ENCODE measurements at places on chromosomes 6 and 20.

- DNase-seq: no peak
These were observed 31.6 kb downstream of the OSBPL2 start for GRCh38 chr20:62269871-62270270.

DNA sequence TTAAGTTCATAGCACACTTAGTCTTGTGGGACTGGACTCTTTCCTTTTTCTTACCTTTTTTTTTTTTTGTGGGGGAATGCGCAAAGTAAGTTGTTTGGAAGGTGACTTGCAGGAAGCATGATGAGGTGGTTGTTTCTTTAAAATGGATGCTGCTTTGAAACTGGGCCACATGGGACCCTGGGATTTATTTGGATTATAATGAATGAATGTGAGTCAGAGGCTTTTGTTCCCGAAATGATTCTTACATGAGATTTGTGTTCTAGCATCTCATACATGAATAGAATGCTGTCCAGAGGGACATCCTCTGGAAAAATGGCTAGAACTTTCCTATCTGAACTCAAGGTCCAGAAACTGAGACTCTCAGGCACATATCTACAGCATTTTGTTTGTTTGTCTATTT lies 236.6 kb upstream of the RNF24 start:
- no peak for DNase-seq

GRCh38 chr20:34215711-34216381 lies 25.4 kb upstream of the ASIP start:
- peak; percentile 25 for DNase-seq

DNA sequence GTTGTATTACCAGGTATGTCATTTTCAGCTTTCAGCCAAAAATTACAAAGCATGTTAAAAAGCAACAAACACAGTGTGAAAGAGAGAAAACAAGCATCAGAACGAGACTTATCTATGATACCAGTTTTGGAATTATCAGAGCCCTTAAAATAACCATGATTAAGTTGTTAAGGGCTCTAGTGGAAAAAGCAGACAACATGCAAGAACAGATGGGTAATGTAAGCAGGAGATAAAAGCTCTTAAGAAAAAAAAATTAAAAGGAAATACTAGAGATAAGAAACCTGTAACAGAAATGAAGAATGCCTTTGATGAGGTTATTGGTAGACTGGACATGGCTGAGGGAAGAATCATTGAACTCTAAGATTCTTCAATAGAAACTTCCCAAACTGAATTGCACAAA lies 127.5 kb upstream of the SCGN start:
- DNase-seq: no peak

DNA sequence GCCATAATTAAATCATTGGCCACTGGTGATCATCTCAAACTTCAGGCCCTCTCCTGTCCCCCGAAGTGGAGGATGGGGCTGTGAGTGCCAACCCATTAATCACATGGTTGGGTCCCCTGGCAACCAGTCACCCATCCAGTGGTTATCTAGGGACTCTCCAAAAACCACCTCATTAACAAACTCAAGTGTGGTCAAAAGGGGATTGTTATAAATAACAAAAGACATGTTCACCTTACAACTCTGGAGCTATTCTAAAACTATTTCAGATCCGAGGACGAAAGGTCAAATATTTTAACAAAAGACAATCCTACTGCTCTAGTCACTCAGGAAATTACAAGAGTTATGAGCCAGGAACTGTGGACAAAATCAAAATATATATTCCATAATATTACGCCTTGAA lies 95.5 kb upstream of the PRND start:
- no peak for DNase-seq

DNA sequence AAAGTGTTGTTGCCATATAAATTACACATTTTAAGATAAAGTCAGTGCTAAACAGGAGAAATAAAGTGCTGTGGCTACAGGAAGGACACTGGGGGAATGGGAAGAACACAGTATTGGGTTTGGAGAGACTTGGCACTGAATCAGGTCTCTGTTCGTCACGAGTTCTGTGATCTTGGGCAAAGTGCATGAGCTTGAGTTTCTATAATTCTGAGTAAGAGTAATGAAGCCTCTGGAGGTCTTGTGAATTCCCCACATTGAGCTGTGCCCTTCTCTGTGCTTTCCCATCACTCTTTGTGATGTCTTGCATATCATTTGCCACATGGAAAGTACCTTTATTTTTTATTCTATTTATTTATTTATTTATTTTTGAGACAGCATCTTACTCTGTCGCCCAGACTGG lies 16.8 kb upstream of the EEF1A1 start:
- DNase-seq: no peak

DNA sequence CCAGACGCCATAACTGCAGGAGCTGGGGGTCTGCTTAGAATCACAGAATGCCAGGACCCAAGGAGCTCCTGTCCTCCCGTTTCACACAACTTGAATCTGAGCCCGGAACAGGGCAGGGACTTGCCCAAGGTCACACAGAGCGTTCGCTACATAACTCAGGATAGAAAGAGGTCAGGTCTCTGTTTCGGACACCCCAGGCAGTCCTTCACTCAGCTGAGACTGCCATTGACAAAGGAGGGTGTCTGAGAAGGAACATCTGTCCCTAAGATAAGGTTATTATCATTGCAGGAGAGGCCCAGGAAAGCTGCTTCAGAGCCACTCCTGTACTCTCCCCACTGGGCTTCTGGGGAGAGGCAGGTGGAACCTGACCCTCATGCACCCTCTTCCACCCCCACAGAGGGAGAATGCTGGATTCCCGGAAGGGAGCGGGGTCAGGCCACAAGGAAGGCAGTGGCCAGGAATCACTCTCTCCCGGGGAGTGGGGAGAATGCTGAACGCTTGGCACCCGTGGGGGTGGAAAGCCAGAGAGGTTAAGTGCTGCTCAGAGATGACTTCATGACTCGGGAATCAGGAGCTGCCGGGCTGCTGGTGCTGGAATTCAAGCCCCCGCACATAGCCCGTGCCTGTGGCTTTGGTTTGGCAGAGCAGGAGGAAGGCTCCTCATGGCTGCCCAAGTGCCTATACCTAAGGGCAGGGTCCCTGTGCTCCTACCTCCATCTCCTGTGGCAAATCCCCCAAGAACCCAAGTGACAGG lies 10.7 kb downstream of the SDC4 start:
- no peak for DNase-seq

DNA sequence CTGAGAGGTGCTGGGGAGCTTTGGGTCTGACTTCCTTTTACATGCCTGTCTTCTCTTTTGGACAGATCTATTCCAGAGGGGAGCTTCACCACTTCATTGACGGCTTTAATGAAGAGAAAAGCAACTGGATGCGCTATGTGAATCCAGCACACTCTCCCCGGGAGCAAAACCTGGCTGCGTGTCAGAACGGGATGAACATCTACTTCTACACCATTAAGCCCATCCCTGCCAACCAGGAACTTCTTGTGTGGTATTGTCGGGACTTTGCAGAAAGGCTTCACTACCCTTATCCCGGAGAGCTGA lies 13.1 kb downstream of the PRDM1 start:
- no peak for DNase-seq

- no peak for DNase-seq
These were observed 144.6 kb upstream of the RNF24 start for GRCh38 chr20:4159765-4160490.

DNA sequence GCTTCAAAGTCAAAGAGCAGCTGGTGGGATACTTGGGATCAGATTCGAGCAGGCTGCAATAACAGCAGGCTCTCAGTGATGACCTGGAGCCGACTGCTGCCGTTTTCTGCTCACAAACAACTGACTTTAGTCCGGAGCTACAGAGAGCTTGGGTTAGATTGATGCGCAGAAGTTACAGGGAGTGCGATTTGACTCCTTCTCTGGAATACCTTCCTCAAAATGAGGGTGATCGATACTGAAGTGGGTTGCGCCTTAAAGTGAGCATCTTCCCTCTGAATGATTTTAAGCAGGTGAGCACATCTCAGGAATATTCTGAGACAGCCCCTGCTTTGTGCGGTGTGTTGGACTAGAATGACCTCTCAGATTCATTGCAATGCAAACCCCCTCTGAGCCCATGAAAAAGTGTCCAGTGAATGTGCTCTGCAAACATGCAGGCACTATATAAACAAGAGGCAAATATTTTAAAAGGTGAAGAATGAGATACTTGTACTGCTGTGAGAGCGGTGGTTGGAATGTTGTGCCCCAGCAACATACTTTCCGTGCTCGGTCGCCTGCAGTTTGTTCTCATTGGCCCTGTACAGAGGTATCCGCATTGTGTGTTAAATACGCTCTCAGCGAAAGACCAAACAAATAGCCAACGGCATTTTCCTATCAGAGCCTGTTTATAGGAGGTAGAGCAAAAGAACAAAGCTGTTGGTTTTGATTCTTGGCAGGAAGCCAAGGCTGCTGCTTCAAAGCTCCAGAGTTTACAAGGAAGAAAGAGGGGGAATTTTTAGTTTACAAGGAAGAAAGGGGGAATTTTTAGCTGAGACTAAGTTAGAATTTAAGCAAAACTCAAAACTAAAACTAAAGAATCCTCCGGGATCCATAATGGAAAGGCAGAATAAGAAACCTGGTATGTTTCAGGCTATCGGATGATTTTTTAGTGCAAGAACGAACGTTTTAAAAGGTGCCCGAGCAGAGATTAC lies 67.7 kb downstream of the PHACTR2 start:
- DNase-seq: no peak

Data from GM12891 (cell line).